ENCODE measurements at places on chromosomes 6 and 20.

GRCh38 chr6:321536-322258 lies 29.4 kb downstream of the DUSP22 start:
- DNase-seq = no peak

GRCh38 chr6:72084992-72085569 lies 198.7 kb downstream of the RIMS1 start:
- no peak for DNase-seq

GRCh38 chr6:69696273-69696672 lies 100.5 kb downstream of the LMBRD1 start:
- DNase-seq = no peak

DNA sequence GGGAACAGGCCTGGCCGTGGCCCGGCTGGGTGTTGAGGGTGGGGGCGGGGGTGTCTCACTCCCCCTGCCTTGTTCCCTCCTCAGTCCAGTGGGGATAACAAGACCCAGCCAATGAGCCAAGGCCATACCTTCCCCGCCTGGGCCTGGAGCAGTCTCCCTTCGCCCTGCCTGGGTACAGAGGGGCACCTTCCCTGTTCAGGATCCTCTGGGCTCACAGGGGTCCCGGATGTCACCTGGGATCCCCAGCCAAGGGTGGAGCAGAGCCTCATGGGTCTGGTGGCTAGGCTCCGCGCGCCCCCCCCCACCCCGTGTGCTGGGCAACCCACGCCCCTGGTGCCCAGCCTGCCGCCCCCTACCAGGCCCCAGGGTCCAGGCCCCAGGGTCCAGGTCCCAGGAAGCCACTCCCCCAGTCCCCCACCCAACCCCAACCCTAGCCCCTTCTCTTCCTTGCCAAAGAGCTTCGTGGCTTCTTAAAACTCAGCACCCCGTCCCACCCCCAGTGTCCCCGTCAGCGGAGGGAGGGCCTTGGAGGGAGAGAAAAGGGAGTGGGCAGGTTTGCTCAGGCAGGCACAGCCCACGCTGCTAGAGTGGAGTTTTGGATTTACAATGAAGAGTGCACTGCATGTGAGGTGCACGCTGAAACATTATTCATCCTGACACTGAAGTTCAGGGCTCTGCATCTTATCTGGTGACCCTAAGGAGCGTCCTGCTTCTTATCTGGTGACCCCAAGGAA lies 11.8 kb downstream of the HRH3 start:
- DNase-seq = no peak

GRCh38 chr20:6029538-6029937 lies 24.3 kb downstream of the LRRN4 start:
- no peak for DNase-seq

DNA sequence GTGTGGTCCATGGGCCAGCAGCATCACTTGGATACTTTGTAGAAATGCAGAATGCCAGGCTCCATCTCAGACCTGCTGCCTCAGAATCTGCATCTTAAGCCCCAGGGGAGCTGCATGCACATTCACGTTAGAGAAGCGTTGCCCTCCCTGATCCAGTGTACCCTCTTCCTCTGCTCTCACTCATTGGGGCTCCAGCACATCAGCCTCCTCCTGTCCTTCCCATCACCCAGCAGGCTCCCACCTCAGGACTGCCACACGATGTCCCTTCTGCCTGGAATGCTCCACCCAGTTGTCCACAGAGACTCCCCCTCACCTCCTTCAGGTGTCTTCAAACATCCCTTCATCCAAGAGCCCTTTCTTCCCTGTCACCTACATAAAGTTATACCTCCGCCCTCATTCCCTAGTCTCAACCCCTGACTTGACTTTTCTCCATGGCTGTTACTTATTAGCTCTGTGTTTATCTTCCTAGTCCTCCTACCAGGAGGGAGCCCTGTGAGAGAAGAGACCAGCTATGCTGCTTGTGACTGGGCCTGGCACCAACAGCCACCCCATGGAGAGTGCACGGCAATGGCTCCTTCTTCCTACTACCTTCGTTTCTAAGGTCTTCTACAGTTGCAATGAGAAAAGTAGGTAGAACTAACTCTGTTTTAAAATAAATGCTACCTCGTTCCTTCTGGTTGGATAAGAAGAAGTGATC lies 3.3 kb upstream of the ACSS1 start:
- no peak for DNase-seq

- no peak for DNase-seq
These were observed 122.3 kb downstream of the PREX1 start for GRCh38 chr20:48705240-48706115.

- DNase-seq = no peak
These were observed 23.1 kb downstream of the AAR2 start for GRCh38 chr20:36259177-36260061.

DNA sequence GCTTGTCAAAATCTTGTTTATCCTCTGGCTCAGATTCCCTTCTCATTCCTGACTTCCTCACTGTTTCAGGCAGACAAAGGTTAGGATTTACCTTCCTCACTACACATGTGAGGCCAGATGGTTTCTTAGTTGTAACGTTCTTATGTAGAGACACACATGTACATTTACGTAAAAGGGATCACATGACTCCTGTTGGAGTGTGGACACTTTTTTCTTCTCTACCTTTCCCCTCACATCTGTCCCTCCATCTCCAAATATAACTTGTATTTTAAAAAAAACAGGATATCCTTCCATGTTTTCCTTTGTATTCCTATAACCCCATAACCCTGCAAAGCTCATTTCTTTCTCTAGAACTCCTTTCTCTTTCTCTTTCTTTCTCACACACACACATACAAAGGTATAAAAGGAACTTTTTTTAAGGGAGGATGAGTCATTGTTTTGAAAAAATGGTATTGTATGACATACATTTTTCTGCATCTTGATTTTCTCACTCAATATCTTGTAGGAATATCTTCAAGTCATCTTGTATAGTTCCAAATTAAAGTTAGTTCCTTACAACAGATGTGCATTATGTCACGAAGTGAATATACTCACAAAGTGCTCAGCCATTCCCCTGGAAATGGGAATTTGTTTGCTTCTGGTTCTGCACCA lies 78.2 kb upstream of the SULF2 start:
- DNase-seq = no peak

DNA sequence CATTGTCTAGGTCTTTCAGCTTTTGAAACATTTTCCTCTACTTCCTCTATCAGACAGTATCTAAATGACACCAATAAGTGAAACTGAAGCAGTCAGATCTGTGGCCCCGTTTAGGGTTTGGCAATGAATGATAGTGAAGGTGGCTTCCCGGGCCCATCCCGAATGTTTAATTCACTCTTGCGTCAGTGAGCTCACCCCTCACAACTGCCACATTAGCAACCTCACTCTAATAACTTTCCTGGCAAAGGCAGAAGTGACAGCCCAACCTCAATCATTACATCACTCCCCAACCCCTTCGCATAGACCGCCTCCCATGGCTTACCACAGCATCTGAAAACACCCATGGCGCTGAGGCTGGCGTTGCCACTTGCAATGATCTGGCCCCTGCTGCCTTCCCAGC lies 92.4 kb upstream of the CD83 start:
- DNase-seq = no peak

All from bone marrow (tissue), 2 donors.